Activated T-cell treated with anti-CD3 and anti-CD28 coated beads, Interleukin-2, amount 50 U/mL, for 4 hours (primary cell): ENCODE measurements at places on chromosomes 5 and 9.

DNA sequence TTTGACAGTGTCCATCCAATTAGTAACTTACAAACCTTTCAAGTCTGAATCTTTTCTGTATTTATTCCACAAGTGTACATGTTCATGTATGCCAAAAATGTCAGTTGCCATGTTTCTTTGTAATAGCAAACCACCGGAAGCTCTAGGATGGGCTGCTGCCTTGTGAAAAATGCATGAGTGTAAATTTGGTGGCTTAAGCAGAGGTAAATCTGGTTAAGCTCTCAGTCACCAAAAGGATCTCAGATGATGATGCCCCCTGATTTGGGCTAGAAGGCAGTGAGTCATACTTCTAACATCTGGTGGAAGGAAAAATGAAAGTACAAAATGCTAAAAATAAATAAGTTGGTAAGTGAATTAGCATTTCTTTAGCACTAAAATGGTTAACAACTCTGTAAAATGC lies 567.5 kb downstream of the ELAVL2 start:
- DNase-seq = no peak

- no peak for DNase-seq
These were observed 164.2 kb downstream of the ACTL7B start for GRCh38 chr9:108691614-108692013.

DNA sequence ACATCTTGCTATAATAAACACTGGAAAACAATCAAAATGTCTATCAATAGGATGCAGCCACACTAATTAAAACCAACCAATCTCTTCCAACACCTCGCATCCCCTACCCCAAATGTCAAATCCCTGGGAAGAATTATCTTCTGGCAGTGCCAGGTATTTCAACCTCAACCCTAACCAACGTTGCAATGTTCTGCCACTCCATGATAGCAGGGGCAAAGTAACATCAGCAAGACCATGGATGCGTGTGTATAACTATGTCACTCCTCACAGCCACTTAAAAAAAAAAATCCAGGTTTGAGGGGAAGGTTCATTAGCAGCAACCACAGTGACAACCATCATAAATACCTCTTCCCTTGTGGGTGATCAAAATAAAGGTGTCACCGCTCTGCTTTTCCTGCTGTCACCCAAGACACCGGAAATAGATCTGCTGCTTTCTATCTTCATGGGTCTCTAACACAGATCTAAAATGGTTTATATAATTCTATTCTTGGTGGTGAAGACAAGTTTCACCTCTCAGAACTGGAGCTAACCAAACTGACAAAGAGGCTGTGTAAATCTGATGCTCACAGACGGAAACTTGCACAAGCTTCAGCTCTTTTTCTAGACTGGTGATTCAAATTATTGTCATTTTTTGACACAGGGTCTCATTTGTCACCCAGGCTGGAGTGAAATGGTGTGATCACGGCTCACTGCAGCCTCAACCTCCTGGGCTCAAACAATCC lies 9.9 kb downstream of the HSPA9 start:
- DNase-seq = no peak

DNA sequence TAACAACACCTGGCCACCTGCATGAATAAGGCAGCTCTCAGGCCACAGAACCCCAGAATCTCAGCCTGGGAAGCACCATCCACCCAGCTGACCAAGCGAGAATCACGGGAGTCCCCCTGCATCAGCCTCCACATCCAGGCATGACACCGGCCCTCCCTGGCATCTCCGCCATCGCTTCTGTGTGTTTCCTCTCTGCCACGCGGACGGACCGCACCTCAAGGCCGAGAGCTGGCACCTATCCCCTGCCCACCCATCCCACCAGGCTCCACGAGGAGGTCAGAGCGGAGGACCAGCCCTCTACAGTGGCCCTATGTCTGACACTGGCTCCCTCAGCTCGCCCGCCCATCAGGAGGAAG lies 134.7 kb downstream of the COL23A1 start:
- DNase-seq = no peak
